ENCODE measurements at places on chromosomes 13 and 19.

- DNase-seq, result no peak
Measured at GRCh38 chr13:19567820-19568534, 6.6 kb upstream of the TPTE2 start.

GRCh38 chr13:35143123-35143522 lies 201.1 kb downstream of the NBEA start:
- no peak for DNase-seq

DNA sequence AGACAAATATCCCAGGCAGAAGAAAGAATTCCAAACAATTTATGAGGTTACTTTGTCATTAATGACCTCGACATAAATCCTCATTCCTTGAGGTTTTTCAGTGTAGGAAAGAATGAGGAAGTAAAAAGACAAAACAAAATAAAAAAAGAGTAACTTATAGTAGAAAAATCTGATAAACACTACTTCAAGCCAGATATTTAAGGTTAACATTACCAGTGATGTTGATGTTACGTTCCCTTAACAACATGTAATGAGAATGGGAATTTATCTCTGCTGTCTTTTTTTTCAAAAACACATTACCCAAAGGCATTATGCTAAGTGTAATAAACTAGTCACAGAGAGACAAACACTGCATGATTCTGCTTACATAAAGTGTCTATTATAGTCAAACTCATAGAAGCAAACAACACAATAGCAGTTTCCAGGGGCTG lies 935.1 kb downstream of the SLITRK1 start:
- DNase-seq, result no peak

DNA sequence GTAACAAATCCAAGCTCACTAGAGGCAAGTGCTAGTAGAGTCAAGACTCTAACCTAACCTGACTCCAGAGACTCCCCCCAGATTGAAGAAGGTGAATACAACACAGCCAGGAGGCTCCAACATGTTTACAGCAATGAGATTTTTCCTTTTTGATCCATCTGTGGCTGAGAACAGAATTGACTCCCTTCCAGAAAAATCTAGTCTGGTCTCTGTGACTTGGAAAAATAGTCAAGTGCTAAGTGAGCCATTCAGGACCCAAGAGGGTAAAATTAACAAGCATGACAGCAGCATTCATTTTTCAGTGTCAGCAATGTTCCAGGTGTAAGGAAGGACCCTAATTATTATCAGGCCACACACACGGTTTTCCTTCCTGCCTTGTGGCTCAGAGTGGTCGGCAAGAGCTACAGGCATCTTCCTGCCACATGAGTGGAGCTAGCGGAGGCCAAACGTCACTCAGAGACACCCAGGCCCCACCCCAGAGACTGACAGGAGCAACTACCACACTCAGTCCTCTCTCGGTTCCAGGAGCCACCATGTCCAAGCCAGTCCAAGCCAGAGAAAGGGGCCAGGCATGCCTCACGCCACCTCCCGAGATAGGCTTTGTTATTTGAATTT lies 395.1 kb downstream of the FOXO1 start:
- no peak for DNase-seq

- peak; percentile 30 for DNase-seq
Measured at GRCh38 chr19:58037927-58038687, 4.3 kb downstream of the ZSCAN1 start.

DNA sequence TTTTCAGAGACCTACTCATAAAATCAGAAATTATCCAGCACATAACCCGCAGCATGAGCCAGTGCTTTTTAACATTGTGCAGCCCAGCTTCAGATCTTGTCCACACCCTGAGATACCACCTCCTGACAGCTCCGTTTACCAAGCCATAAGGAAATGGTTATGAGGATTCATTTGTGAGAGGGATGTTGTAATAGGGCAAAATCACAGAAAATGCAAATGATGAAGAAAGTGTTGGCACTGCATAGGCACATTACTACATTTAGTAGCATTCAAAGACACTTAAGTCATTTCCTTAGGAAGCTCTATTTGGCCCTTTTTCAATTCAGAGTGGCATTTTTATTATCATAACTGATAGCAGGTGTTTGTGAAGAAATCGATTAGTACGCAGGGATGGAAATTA lies 277.5 kb downstream of the DNAJC15 start:
- no peak for DNase-seq

- DNase-seq, result no peak
Measured at GRCh38 chr13:51525567-51526167, 58.6 kb upstream of the WDFY2 start.

- no peak for DNase-seq
Measured at GRCh38 chr19:43468354-43469159, 3.1 kb upstream of the LYPD3 start.

DNA sequence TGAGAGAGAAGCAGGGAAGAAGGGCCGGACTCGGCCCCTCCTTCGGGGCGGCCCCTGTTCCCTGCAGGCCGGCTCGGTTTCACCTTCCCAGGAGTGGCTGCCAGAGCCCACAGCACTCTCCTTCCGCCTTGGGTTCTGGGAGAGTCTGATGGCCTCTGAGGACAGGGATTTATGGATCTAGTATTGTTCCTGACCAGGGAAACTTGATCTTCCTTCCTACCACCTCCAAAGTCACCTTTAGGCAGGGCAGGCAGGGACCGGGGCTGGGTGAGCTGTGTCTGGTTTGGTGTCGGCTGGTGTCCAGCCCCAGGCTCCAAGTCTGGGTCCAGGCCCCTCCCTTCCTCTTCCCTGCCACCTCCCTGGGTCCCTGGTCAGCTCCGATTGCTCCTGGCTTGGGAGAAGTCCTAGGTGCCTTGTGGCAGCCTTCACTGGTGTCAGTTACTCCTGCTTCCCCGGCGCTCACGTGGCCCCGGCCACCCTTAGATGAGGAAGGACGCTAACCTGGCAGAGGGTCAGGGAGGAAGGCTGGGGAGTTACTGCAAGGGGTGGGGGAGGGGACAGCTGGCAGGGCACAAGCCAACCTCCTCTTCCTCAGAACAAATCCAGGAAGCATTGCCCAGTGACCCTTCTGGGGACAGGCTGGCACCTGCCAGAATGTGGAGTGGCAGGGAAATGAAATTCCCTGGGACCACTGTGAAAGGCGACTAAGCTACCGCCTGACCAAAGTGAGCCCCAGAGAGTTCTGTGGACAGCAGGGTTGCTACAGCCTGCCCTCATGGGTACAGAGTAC lies 18.8 kb downstream of the RFX1 start:
- DNase-seq, result no peak

DNA sequence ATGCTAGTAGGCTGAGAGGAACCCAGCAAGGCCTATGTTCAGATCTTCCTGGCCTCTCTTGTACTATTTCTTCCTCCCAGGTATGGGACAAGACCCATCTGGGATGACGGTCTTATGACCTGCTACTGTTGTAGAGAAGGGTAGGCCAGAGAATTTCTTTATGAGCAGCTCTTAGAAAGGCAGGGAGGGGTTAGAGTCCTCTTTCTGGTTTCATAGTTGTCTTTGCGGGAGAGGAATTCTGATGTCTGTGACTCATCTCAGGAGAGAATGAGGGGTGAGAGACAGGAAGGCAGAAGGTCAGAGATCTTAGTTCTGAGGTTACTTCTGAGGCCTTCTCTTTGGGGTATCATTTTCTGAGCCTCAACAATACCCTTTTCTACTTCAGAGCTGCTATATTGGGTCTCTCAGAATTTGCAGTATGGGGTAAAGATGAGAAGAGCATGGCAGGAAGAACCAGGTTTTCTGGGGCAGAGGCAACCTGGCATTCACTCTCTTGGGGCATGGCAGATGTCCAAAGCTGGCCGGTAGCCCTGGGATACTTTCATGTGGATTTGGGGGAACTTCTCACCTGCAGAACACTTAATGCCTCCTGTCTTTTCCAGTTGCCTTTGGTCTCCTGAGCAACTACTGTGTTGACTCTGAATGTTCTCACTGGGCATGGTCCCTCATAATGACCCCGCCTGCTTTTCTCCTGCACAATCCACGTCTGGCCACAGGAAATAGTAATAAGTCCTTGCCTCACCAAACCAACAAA lies 154.4 kb downstream of the GGACT start:
- DNase-seq, result no peak

- no peak for DNase-seq
Measured at GRCh38 chr13:64305246-64305645, 2889.6 kb upstream of the PCDH20 start.

- no peak for DNase-seq
Measured at GRCh38 chr19:40803857-40804782, 5.1 kb downstream of the EGLN2 start.

GRCh38 chr13:32938314-32938713 lies 77.9 kb upstream of the KL start:
- DNase-seq, result no peak

- DNase-seq, result no peak
Measured at GRCh38 chr13:55000844-55001243, 1972.2 kb downstream of the OLFM4 start.

- no peak for DNase-seq
Measured at GRCh38 chr13:53150568-53150967, 122.0 kb downstream of the OLFM4 start.

GRCh38 chr13:74576420-74576819 lies 442.2 kb upstream of the KLF12 start:
- DNase-seq, result no peak

GRCh38 chr19:30109565-30109964 lies 167.5 kb downstream of the URI1 start:
- no peak for DNase-seq

GRCh38 chr19:46660551-46661019 lies 397 bp downstream of the DACT3 start:
- DNase-seq, result peak; percentile 77

GRCh38 chr13:98521461-98522247 lies 55.3 kb downstream of the STK24 start:
- no peak for DNase-seq

GRCh38 chr19:10642473-10643171 lies 11.5 kb upstream of the ILF3 start:
- no peak for DNase-seq

DNA sequence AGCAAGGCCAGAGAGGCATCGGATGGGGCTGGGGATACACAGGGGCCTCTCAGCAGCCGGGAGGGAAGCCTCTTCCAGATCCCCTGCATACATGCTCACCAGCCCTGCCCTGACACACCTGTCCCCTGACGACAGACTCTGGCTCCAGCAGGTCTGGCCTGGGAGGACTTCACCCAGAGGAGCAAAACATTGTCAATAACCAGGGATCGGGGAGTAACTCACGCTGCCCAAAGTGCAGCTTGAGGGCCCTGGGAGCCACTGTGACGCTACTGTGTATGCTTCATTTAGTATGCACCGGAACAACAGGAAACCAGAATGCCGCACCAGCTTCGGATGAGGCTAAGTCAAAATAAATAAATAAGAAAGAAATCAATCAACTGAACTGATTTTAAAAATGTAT lies 12.4 kb upstream of the CD22 start:
- DNase-seq, result no peak

Measured in posterior cingulate gyrus (tissue), 11 donors.